ENCODE measurements at places on chromosomes 2 and 18. TPM values are rescaled to one million over a fixed set of nuclear protein-coding genes. Genes with fewer than 3 reads are reported as not detected.

Gene SCYGR4
- total RNA-seq: not detected

DNA sequence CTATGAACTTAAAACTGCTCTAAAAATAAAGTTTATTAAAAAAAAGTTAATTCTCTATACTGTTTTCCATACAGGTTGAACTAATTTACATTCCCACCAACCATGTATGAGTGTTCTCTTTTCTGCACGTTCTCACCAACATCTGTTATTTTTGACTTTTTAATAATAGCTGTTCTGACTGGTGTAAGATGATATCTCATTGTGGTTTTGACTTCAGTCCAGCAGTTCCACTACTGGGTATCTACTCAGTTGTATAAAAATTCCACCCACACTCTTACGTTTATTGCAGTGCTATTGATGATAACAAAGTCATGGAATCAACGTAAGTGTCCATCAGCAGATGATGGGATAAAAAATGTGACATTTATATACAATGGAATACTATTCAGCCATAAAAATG is 33.7 kb downstream of the SPAG16 start:
- DNase-seq: no peak
- H3K36me3 ChIP-seq: peaks cover 1% of the 10 kb centered on the region
- H3K27me3 ChIP-seq: no peaks in the 10 kb centered on the region
- no peaks in the 10 kb centered on the region for H3K4me1 ChIP-seq

GRCh38 chr2:136386046-136386445 is 268.1 kb upstream of the CXCR4 start:
- DNase-seq: no peak
- no peak overlapping the region for H3K4me3 ChIP-seq
- no peaks in the 10 kb centered on the region for H3K4me1 ChIP-seq
- no peaks in the 10 kb centered on the region for H3K36me3 ChIP-seq
- H3K27me3 ChIP-seq: no peaks in the 10 kb centered on the region
- H3K27ac ChIP-seq: no peak overlapping the region

GRCh38 chr2:226742347-226742746 is 57.3 kb downstream of the IRS1 start:
- H3K27me3 ChIP-seq: no peaks in the 10 kb centered on the region
- no peak overlapping the region for H3K27ac ChIP-seq
- H3K4me3 ChIP-seq: no peak overlapping the region
- H3K4me1 ChIP-seq: peaks cover 3% of the 10 kb centered on the region

Gene SLC19A3
- total RNA-seq: 2.8 TPM

Gene NETO1
- total RNA-seq: not detected

GRCh38 chr18:24002479-24002878 is 12.1 kb upstream of the TTC39C start:
- no peaks in the 10 kb centered on the region for H3K27me3 ChIP-seq
- H3K4me1 ChIP-seq: no peaks in the 10 kb centered on the region
- H3K36me3 ChIP-seq: no peaks in the 10 kb centered on the region
- no peak overlapping the region for H3K27ac ChIP-seq
- no peak overlapping the region for H3K4me3 ChIP-seq

Gene APOB
- 5.9 TPM for total RNA-seq

Gene SAG
- not detected for total RNA-seq

- no peak for DNase-seq
- H3K4me3 ChIP-seq: no peak overlapping the region
- H3K36me3 ChIP-seq: no peaks in the 10 kb centered on the region
- peaks cover 3% of the 10 kb centered on the region for H3K4me1 ChIP-seq
Observed at GRCh38 chr2:86226636-86227520, 27.6 kb downstream of the MRPL35 start.

DNA sequence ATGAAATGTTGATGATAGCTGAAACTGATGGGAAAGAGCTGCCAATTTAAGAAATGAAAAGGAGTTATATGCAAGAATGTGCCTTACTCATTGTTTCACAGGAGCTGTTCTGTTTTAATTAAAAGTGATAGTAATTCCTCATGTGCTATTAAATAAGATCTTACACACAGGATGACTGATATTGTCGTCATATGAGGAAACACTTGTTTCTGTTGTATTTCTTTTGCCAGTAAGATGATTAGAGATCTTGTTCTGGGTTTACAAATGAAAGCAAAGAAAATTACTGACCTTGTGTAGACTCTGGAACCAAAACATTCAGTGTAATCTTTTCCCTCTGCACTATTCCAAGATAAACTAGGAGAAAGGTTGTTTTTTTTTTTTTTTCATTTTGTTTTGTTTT is 123.6 kb downstream of the MAP3K20 start:
- no peak overlapping the region for H3K4me3 ChIP-seq
- H3K4me1 ChIP-seq: peaks cover 4% of the 10 kb centered on the region
- peaks cover 4% of the 10 kb centered on the region for H3K36me3 ChIP-seq

DNA sequence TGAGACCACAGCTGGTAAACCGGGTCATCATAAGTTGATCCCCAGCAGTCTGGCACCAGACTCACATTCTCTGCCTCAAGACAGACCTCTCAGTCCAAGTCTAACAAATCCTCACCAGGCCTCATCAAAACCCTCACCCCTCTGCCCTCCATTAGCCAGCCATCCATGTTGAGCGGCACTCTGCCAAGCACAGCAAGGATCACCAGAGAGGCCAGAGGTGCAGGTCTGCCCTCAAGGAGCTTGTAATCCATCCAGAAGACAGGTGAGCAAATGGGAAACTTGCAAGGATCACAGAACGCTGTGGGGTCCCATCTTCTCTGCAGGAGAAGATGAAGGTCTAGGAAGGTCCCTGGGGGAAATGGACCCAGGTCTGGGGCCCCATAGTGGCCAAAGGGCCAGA is 63.6 kb downstream of the TNS1 start:
- H3K36me3 ChIP-seq: no peaks in the 10 kb centered on the region
- H3K4me3 ChIP-seq: peak overlapping the region; percentile 97
- H3K27me3 ChIP-seq: no peaks in the 10 kb centered on the region
- DNase-seq: no peak
- H3K27ac ChIP-seq: peak overlapping the region; percentile 89
- no peaks in the 10 kb centered on the region for H3K4me1 ChIP-seq

Gene PRKAG3
- total RNA-seq: 1.0 TPM

DNA sequence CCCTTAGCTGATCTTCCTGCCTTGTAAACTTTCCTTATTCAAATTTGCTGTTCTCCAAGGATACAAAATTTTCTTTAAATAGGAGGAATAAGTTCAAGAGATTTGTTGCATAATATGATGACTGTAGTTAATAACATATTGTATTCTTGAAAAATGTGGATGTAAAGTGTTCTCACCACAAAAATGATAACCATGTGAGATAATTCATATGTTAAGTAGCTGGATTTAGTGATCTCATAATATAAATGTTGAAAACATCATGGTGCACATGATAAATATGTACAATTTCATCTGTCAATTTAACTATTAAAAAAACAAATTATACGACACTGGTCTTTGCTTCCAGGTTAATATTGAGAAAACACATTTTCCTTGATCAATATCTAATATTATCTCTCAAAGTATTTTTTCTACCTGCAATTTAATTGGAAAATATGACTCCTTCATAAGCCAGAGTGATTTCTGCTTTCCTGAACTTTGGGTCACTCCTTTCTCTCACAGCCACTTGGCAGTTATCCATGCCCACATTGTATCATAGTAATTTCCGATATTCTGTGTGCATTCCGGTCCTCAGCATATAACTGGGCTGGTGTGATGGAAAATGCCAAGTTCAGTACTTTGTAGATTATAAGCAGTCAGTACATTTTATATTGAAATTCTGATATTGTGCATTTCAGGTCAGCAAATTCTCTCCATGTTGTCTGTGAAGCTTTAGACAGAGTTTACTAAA is 152.6 kb downstream of the GULP1 start:
- H3K36me3 ChIP-seq: no peaks in the 10 kb centered on the region
- no peak overlapping the region for H3K27ac ChIP-seq
- H3K4me3 ChIP-seq: no peak overlapping the region
- H3K27me3 ChIP-seq: no peaks in the 10 kb centered on the region
- no peaks in the 10 kb centered on the region for H3K4me1 ChIP-seq
- no peak for DNase-seq

Gene TBR1
- not detected for total RNA-seq

Gene CFC1
- total RNA-seq: not detected

DNA sequence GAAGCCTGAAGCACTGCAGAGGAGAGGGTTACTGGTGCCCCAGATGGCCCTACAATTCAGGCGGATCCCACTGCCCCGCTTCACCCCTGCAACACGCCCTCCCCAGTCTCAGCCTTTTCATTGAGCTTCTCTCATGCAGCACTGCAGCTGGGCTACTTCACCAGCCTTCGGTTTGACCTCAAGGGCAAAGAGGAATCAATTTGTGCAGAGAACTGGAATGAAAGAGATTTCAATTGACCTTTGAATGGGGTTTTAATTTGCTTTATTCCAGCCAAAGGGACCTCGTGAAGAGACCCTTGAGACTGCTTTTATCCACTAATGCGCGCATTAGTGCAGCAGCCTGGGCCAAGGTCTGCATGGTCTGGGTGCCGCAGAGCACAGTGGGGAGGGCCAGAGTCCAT is 8.8 kb upstream of the POMC start:
- H3K36me3 ChIP-seq: no peaks in the 10 kb centered on the region
- no peak overlapping the region for H3K4me3 ChIP-seq
- H3K4me1 ChIP-seq: no peaks in the 10 kb centered on the region
- H3K27me3 ChIP-seq: no peaks in the 10 kb centered on the region
- no peak for DNase-seq
- no peak overlapping the region for H3K27ac ChIP-seq

- peaks cover 6% of the 10 kb centered on the region for H3K4me1 ChIP-seq
- H3K27ac ChIP-seq: no peak overlapping the region
- DNase-seq: no peak
- H3K36me3 ChIP-seq: no peaks in the 10 kb centered on the region
Observed at GRCh38 chr2:176814740-176815367, 397.7 kb upstream of the HNRNPA3 start.

DNA sequence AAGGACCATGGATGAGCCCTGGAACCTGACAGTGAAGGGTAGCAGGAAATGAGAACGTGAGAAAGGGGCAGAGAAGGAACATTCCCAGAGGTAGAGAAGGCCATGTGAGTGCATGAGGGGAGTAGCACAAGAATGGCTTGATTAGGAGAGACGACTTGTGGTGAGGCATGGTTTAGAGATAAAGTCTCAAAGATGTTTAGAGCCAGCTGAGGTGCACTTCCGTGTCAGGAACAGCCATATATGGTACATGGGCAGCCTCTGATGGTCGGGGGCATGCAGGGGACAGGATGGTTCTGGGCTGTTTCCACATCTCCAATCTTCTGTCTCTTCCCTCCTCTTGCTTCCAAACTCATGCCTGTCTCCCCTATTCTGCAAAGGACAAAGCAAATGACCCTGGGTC is 28.8 kb upstream of the EFEMP1 start:
- no peaks in the 10 kb centered on the region for H3K4me1 ChIP-seq
- no peak overlapping the region for H3K4me3 ChIP-seq

Gene UGT1A3
- not detected for total RNA-seq

DNA sequence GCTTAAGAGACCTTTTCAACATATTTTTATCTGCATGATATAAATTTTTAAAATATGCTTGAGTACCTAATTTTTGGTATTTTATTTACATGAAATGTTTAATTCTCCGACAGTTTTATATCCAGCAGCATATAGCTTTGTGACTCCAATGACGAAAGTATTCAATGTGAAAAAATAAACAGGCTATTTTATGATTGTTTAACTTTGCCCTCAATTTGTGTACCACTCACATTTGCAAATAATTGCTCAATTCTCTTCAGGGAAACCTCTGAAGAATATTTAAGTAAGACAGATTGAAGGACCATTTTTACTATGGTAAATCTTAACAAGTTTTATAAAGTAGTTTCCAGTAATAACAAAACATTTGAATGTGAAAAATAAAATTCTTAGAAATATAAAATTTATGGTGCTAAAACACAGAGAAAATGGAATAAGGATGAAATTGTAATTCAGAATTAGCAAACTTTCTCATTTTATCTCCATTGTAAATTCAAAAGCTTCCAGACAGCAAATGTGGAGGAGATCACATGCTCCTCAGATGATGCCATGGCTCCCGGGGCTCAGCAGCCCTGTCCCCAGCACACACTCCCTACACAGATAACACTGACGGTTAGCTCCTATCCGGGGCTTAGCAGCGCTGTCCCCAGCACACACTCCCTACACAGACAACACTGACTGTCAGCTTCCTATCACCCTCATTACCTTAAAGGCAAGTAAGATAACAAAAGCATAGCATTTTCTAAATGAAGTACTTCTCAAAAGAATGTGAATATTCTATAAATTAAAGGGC is 39.7 kb downstream of the SH3YL1 start:
- H3K4me3 ChIP-seq: no peak overlapping the region
- H3K27ac ChIP-seq: no peak overlapping the region
- H3K36me3 ChIP-seq: peaks cover 5% of the 10 kb centered on the region
- no peaks in the 10 kb centered on the region for H3K27me3 ChIP-seq
- H3K4me1 ChIP-seq: peaks cover 2% of the 10 kb centered on the region
- DNase-seq: no peak

DNA sequence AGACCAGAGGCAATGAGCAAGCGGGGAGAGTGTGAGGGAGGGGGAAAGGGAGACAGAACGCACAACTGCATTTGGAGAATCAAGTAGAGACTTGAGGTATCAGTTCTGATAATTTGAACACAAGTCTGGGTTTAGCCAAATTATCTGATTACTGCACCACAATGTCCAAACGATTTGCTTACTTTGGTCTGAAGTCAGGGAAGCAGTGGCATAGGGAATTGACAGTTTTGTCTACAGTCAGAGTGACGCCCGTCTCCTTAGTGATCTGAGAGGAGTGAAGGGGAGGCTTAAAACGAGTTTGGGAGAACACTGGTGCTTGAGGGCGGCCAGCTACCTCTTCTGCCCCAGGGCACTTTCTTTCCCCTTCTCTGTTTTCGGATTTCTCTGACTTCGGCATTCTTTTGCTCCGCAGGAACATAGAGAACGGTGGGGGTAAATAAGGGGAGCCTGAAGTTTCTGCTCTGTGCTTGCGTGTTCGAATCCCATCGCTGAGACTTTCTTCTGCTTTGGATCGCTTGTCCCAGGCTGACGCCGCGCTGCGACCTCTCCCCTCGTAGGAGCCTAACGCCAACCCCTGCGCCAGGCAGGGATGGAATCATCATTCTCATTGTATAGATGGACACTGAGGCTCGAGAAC is 2.9 kb upstream of the DLX2 start:
- no peaks in the 10 kb centered on the region for H3K27me3 ChIP-seq
- no peaks in the 10 kb centered on the region for H3K36me3 ChIP-seq
- no peak overlapping the region for H3K27ac ChIP-seq
- DNase-seq: no peak
- H3K4me3 ChIP-seq: no peak overlapping the region

Gene CLEC4F
- 0.72 TPM for total RNA-seq

Gene ST6GAL2
- total RNA-seq: 107 TPM

DNA sequence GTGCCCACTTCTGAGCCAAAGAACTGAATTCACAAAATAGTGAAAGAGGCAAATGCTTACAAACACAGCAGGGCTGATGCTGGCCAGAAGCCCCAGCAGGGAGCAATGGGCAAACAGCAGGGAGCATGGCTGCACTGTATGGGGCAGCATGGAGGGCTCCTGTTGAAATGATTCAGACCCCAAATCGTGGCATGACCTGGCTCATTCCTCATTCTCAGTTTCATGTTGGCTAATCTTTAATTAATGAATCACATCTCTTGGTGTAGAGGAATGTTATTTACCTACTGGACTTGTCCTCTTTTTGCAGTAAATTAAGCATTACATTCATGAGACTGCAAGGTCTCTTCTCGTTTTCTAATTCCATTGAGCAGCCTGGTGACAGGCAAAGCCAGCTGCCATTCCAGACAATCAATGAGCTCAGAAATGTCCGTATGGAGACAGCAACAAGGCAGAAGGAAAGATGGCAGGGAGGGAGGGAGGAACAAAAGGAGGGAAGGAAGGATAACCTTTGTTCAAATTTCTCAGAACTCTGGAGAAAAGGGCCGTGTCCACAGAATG is 84.9 kb upstream of the ST8SIA3 start:
- no peak overlapping the region for H3K27ac ChIP-seq
- no peaks in the 10 kb centered on the region for H3K27me3 ChIP-seq
- DNase-seq: no peak
- H3K4me1 ChIP-seq: no peaks in the 10 kb centered on the region
- no peaks in the 10 kb centered on the region for H3K36me3 ChIP-seq

All from aorta (tissue), 5 donors.